NCI-H526 treated with DMSO at 0.1 percent for 48 hours (cell line): ENCODE measurements at places on chromosomes 5 and 9.

- no peak for DNase-seq
Measured at GRCh38 chr5:172052450-172053236, 46.2 kb upstream of the FBXW11 start.

- DNase-seq, result peak; percentile 96
Measured at GRCh38 chr5:139222346-139222745, 24.2 kb upstream of the SIL1 start.

- no peak for DNase-seq
Measured at GRCh38 chr9:69577123-69577522, 95.0 kb downstream of the APBA1 start.

GRCh38 chr5:139371482-139372435, 11.3 kb downstream of the SLC23A1 start:
- DNase-seq, result no peak

- DNase-seq, result no peak
Measured at GRCh38 chr5:134637116-134637721, 4.6 kb upstream of the SAR1B start.

DNA sequence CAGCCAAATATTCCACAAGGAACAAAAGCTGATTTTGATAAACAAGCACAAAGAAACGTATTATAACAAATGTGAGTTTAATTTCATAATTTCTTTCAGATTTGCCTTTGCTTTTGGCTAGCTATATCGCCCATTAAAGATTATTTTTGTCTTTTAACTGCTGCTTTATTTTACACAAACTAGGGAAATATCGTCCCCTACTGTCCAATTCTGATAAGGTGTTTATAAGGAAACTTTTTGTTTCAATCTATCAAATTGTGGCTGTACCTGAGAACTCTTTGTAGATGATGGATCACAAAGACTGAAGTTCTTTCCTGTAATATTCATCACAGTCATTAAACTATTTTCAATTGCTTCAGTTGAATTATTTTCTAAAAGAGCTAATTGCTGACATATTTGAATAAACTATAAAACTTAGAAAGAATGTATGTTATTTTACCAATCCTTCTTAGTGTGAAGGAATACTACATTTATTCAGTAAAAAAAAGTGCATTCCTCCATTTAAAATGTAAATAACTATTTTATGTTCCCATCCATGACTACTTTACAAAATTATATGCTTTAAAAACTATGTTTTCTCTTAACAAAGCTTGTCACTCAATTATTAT, 431.3 kb upstream of the ITGA1 start:
- DNase-seq, result no peak

DNA sequence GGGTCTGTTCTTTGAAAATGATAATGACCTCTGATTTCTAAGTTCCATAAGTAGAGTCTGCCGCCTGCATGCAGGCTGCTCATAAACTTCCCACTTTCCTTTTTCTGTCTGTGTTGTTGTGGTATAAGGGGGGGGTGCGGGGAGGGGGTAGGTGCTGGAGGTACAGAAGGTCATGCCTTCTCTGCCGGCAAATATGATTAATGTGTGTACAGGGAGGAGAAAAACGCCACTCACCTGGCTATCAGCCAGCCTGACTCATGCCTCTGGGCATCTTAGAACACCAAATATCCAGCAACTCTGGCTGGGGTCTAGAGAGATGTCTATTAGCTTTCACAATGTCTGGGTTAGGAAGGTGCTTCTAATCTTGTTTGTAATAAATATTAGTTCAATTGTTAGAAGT, 128.3 kb downstream of the EFNA5 start:
- no peak for DNase-seq

DNA sequence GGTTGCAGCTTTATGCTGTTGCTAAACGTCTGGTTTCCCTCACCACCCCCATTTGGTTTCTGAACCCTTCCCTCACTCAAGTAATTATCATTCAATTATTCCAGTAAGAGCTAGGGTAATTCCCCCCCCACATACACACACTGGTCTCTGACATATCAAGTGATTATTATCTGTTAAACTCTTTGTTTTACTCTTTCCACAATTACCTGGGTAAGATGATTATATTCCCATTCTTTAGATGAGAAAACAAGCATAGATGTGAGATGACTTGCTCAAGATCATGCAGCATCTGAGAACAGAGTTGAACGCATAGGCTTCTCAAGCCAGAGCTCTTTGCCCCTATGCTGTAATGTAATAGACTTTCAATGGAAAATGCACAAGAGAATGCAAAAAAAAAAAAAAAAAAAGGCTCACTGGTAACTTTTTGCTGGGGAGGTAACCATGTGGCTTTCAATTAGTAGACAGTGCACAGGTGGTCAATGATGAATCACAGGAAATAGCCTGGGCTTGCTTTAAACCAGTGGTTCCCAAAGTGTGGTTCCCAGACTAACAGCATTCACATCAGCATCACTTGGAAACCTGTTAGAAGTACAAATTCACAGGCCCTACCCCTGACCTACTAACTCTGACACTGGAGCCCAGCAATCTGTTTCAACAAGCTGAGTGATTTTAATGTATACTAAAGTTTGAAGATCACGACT, 87.6 kb downstream of the PIK3R1 start:
- no peak for DNase-seq

DNA sequence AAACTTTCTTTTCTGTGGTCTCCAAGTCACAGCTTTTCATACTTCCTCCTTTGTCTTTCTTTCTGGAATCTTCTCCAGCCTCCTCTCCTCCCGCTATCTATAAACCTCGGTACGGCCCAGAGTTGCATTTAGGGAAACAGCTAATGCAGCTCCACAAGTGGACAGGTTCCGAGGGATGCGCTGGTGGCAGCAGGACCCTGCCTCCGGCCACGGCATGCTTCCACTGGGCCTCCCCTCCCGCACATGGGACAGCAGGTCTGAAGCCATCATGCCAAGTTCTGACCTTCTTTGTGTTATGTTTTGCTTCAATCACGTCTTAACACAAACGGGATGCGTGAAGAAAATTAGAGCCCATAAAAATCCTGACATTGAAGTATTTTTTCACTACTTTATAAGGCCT, 136.9 kb downstream of the IRX2 start:
- no peak for DNase-seq

DNA sequence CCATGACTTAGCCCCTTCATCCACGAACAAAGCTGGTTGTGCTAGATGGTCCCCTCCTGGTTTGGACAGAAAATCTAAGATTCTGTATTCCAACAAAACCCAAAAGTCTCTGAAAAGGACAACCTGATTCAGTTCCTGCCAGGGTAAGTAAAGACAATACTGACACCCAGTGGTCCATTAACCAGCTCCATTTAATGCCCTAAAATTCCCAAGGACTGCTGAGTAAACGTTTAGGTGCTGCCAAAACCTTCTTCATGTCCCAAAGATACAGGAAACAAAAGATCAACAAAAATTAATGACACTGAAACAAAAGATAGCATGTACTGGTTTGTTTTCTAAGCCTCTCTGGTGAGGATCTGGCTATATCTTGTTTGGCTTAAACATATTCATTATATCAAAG, 25.3 kb upstream of the PPP1R2B start:
- no peak for DNase-seq

DNA sequence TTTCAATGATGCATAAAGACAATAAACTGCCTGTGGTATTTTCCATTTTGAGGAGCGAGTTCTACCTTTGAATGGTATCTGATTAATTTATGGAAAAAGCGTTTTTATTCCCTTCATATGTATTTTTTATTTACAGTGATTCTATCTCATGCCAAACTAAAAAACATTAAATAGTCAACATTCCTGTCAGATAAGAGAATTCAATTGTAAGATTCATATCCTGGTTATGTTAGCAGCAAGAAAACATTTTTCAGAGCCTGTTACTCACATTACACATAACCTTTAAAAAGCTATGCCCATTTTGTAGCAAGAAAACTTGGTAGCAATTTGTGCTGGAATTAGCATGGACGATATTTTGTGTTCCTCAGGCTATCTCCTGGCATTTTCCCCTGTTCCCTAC, 55.1 kb upstream of the PRLR start:
- no peak for DNase-seq

DNA sequence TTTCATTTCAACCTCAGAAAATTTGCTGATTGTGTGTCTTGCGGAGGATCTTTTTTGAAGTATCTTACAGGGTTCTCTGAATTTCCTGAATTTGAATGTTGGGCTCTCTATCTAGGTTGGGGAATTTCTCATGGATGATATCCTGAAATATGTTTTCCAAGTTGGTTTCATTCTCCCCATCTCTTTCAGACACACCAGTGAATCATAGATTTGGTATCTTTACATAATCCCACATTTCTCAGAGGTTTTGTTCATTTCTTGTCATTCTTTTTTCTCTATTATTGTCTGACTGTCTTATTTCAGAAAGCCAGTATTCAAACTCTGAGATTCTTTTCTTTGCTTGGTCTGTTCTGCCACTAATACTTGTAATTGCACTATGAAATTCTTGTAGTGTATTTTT, 456.9 kb downstream of the PRELID2 start:
- DNase-seq, result no peak

DNA sequence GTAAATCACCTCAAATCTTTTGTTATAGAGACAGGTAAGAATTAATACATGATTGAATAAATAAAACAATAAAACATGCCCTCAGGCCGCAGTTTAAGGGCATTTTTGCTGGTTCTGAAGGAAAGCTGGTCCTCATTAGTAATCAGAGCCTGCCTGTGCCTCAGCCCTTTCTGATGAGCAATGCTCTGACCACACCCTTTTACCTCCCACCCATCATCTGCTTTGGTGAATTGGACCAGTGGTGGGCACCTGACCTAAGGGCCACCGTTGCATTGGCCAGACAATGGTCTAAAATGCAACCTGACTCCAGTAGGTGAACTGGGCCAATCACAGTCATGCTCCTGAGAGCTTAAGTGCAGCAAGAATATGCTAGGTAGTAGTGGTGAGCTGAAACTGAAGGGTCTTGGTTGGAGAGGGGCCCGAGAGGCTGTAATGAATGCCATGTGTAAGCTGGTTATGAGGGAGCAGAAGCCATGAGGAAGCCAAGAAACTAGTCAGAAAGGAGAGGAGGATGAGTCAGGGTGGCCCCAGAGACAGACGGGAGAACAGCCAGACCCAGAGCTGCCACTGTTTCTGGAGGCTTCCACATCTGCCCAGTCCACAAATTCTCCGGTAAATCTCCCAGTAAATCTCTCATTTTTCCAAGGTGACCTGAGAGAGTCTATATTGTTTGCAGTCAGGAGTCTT, 45.5 kb upstream of the ZSWIM6 start:
- no peak for DNase-seq

DNA sequence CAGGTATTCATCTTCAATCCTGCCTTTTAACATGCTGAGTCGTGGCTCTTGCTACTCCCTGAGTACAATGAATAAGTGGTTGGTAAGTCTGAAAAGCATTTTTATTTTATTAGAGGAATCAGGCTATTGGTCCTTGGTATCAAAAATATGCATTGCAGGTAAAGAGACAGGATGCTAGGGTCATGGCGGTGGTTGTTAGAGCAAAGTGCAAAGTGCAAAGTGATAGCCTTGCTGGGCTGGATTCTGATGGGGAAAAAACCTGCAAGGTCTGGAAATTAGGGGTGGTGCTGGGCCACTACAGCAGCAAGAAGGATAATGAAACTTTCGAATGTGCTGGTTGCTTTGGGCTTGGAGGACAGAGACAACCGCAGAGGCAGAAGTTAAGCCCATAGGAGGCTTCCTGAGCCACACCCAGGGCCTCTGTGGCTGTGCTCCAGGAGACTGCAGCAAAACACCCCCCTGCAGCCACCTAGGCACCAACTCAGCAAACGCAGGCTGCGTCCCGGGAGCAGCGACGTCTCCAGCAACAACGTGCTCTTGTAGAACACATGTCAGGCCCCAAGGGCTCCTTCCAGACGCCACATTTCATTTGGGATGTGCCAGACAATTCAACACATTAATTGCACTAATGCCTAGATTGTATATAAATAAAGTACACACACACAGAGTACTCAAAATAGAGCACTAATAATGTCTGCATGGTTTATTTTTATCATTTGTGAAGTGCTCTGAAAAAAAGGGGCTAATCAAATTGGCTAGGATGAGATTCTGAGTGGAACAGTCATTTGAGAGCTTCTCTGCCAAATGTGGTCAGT, 149.8 kb upstream of the RAPGEF1 start:
- no peak for DNase-seq

DNA sequence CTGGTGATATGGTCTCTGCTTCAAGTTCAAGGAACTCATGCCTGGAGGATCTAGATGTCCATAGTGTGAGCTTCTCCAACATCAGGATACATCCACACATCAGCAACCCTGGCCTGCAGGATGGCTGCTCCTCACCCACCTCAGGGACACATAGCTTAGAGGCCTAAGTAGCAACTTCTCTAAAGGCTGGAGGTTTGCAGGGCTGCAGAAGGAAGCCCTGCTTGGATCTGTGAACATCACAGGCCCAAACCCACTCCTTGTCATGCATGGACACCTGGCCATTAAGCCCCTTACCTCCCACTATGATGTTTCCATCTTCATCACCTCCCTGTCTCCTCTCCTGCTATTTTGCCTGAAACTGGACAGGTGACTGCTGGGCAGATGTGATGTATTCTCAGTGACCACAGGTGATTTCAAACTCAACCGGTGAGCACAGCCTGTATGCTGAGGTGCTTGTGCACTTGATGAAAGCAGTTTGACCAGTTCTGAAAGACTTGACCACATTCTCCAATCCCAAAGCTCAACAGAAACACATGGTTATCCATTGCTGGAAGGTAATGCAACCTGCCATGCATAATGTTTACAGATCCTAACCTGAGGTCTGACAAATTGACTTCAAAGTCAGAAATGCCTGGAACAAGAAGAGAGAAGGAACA, 205.2 kb downstream of the FSTL4 start:
- DNase-seq, result no peak
